ENCODE measurements at places on chromosomes 4 and X.
A peak's percentile ranks its signal among the peaks of the same experiment; 100 is the strongest.

GRCh38 chr4:156718226-156718625 is 253.4 kb downstream of the PDGFC start:
- DNase-seq = no peak

GRCh38 chr4:55398966-55399365 is 3.2 kb downstream of the TMEM165 start:
- DNase-seq = no peak

- DNase-seq = no peak
Observed at GRCh38 chrX:97553833-97554232, 670.1 kb downstream of the RPA4 start.

DNA sequence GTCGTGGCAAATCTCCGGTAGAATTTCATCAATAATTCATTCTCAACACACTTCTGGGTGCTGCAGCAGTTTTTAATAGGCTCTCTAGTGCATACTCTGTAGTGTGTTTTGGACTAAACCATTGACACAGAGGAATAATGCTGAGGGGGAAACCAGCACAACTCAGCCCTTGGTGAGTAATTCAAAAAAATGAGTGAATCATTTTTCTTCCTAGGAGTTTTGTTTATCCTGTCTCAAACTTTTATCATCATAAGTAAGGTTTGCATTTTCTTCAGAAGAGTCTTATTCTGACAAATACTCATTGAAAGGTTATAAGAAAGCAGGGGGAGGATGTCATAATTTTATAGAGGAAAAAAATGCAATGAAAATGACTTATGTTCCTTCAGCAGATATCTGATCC is 2542.7 kb downstream of the PCDH7 start:
- peak; percentile 12 for DNase-seq

All from skeletal muscle cell (primary cell).